ENCODE measurements at places on chromosomes 12 and 14.

GRCh38 chr14:77498984-77499527 is 440 bp upstream of the ISM2 start:
- DNase-seq, result no peak

DNA sequence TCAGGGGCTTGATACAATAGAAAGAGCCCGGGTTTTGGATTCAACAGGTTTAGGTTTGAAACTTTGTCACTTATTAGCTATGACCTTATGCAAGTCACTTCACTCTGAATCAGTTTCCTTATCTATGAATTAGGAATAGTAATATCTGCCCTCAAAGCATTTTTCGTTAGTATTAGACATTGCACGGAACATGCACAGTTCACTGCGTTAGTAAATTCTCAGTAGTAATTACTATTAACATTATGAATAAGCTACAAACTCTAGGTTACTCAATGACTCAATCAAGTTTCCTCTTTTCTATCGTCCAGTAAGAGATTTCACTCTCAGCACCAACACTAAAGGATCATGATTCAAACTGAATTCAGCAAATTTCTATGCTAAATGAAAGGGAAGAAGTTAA is 150.3 kb downstream of the CEP83 start:
- no peak for DNase-seq

- DNase-seq, result no peak
Observed at GRCh38 chr14:36646664-36647416, 14.8 kb upstream of the PAX9 start.

DNA sequence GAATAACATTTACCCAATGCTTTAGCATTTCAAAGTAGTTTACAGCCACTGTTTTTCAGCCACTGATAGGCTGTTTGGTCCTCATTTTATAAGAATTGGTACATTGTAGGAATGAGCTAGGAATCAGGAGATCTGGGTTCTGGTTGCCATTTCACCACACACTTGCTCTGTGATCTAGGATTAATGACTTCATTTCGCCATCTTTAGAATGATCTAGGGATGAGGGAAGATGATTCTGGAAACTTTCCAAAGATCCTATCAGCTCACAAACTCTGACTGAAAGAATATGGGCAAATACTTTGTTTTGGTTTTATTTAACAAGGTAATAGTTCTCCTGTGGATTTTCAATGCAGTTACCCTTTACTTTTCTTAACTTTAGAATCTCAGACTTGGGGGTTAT is 155.0 kb downstream of the GCH1 start:
- DNase-seq, result no peak

DNA sequence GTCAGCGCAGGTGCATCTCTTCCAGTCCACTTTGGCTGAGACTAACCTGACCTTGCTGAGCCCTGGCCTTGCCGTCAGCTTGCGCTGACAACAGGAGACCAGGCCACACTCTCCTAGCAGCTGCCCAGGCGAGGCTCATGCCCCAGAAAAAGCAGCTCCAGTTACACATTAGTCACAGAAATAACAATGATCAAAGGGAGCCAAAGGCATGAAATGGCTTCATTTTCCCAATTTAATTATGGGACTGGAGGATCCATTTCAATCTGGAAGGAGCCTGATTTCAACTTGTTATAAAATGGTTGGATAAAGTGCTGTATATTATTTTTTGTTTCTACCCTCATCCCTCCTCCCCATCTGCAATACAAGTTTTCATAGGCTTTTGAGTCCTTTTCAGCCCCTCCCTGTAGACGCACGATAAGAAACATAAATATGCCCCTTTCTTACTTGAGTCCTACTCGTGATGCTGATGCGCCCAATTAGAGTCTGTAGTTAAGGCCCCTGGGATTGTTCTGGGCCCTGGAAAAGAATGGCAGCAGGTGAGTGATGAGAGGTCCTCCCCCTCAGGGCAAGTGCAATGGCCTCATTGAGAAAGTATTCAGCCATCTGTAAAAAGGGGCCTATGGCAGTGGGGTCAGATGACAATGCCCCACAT is 376.0 kb downstream of the C12orf75 start:
- peak; percentile 12 for DNase-seq

DNA sequence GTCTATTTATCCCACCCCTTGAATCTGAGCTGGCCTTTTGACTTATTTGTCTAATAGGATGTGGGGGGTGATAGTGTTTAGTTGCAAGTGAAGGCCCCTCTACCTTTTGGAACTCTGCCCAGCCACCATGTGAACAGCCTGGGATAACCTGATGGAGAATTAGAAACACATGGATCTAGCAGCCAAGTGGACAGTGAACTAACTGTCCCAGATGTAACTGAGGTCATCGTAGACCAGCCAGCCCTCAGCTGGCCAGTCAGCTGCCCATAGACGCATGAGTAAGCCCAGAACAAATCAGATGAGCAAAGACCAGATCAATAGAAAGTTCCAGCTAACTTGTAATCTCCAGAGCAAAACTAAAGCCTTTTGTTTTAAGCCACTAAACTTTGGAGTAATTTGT is 19.0 kb downstream of the KLRB1 start:
- DNase-seq, result no peak

DNA sequence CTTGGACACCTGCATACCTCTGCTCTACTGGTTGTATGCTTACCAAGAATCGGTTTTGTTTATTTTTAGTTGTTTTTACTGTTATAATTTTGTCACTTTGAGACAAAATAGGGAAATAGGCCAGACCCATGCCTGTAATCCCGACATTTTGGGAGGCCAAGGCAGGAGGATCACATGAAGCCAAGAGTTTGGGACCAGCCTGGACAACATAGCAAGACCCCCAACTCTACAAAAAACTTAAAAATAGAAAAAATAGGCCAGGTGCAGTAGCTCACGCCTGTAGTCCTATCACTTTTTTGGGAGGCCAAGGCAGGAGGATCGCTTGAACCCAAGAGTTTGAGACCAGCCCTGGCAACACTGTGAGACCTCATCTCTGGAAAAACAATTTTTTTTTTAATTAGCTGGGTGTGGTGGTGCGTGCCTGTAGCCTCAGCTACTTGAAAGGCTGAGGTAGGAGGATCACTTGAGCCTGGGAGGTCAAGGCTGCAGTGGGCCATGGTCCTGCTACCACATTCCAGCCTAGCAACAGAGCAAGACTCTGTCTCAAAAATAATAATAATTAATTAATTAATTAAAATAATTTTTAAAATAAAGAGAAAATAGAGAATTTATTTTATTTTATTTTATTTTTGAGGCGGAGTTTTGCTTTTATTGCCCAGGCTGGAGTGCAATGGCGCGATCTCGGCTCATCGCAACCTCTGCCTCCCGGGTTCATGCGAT is 1.3 kb upstream of the MRPS35 start:
- DNase-seq, result no peak

GRCh38 chr14:73143003-73143402 is 6.7 kb downstream of the PSEN1 start:
- DNase-seq, result no peak

DNA sequence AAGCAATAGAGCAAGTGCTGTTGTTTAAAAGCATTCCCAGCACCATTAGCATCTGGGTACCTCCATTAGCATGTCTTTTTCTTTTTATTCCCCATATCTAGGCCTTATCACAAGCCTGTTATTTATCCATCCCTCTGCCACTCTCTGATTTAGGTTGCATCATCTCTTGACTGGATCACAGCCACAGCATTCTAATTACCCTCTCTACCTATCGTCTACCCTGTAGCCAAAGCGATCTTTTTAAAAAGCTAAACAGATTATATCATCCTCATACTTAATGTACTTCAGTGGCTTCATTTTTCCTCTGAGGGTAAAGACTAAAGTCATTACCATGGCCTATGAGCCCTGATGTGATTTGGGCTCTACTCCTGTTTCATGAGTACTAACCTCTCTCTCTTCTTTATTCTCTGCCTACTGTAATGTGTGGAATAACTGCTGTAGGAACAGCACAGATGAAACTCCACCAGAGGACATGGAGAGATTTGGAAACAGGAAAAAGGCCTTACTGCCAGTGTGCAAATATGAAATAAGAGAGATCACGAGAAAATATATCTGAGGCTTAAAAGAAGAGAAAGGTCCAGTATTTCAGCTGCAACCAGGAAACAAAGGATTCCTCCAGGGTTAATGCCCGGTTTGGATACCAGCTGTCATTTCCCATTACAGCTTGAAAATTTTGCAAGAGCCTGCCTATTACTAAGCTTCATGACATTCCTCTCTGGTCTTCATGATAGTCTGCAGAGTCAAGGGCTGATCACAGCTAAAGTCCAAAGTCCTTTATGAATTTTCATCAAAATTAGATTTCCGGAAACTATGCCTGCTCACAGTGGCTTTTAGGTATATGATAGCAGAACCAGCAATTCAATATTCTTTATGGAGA is 422.5 kb upstream of the PDE3A start:
- peak; percentile 41 for DNase-seq

GRCh38 chr12:34597548-34598351 is 575.5 kb downstream of the ALG10 start:
- DNase-seq, result peak; percentile 1

- no peak for DNase-seq
Observed at GRCh38 chr14:96213871-96214465, 9.3 kb downstream of the BDKRB2 start.

DNA sequence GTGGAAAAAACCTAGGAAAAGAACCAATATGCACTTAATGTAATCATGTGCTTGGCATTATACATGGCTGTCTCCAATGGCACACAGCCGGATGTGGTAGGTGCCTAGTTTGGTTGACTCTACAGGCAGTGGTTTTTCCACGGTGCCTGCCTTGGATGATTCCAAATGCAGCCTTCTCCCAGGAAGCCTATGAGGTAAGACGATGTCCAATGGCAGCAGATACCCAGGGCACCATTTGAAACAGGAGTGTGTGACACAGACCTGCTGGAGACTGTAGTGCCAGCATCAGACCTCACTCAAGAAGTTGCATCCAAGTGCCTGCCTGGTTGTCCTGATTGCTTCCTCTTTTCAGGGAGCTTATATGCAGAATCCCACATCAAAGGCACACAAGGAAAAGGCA is 88.0 kb upstream of the VASH1 start:
- no peak for DNase-seq

DNA sequence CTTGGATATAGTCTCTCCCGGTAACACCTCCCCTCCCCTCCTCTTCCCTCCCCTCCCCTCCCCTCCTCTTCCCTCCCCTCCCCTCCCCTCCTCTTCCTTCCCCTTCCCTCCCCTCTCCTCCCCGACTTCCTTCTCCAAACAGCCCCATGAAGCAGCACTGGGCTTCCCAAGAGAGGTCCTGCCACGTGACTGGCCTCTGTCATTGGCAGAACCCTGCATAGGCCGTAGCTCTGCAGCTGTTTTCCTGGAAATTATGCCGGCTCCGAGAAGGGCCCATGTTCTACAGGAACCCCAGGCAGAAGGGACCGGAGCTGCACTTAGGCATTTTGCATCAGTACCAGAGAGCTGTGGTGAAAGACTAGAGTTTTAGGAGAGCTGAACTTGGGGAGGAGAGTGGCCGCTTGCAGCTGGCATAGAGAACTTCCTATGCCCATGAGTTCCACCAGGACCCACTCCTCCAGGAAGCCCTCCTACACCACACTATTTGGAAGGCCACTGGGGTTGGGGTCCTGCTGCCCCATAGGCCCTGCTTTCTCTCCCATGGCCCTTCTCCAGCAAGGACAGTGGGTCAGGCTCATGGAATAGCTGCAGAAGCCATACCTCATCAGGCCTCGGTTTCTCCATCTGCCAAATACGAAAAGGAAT is 5.1 kb upstream of the TNFAIP2 start:
- no peak for DNase-seq

DNA sequence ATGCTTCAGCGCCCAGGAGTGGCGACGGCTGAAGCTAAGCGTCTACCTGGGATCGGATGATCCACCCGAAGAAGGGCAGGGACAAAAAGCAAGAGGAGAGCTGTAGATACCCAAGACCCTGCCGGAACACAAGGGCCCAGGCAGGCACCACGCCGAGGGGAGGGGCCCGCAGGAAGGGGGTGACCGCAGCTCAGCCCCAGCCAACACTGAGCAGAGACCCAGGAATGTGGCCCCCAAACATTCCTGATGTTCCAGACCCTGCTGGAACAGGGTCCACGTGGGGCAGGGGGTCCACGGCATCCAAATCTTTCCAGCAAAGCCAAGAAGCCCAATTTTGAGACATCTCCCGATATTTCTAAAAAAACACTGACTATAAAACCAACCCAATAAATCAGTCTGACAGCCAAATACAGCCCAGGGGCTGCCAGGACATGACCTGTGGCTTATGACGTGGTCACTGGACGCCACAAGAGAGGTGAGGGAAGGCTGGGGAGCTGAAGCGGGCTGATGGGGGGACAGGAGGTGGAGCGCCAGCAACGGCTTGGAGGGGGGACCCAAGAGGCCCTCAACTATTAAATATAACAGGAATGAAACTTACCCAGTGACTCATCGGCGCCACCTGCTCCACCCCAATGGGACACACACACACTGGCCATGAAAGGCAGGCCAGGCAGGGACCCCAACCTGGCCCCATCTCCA is 58.9 kb downstream of the NCOR2 start:
- no peak for DNase-seq
